ENCODE measurements at places on chromosomes 7 and 10.

DNA sequence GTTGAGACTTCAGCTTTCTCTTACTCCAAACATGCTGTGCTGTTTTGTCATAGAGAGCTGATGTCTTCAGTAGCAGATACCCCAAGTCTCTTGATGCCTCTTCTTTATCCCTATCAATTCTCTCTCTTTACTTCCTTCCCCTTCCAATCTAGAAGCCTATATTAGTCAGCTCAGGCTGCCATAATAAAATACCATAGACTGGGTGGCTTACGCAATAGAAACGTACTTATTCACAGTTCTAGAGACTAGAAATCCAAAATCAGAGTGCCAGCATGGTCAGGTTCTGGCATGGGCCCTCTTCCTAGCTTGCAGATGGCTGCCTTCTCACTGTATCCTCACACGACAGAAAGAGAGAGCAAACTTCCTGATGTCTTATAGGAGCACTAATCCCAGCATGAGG lies 9.0 kb upstream of the GARS1 start:
- DNase-seq, result no peak

DNA sequence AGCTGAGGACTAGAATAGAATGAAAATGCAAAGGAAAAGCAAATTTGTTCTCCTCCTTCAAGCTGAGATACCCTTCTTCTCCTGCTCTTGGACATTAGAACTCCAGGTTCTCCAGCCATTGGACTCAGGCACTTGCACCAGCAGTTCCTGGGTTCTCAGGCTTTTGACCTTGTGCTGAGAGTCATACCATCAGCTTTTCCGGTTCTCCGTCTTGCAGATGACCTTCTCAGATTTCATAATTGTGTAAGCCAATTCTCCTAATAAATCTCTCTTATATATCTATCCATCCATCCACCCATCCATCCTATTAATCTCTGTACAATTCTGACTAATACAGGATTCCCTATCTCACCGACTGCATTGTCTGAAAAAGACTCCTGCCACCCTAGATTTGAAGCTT lies 108.3 kb downstream of the AHR start:
- no peak for DNase-seq

GRCh38 chr10:19936289-19936688 lies 120.1 kb downstream of the PLXDC2 start:
- DNase-seq, result no peak

DNA sequence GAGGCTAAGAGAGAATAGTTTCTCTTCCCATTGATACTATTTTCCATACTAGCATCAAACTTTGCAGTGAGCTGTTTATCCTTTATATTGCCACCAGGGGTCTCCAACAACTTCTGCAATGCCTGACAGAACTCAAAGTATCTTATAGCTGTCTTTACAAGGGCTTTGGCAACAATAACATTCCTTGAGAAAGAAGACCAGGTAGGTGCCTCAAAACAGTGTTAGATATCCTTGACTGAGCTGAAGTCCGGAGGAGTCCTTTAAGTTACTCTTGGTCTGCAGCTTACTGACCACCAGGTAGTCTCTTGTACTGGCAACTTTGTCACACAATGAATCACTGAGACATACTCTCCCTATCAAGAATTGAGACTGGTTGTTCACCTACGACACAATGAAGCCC lies 30.0 kb upstream of the TES start:
- peak; percentile 73 for DNase-seq

- DNase-seq, result no peak
These were observed 18.8 kb downstream of the BMPR1A start for GRCh38 chr10:86775056-86775869.

All from B cell (primary cell).